ENCODE measurements at places on chromosomes 12 and 14.
A peak's percentile ranks its signal among the peaks of the same experiment; 100 is the strongest.

DNA sequence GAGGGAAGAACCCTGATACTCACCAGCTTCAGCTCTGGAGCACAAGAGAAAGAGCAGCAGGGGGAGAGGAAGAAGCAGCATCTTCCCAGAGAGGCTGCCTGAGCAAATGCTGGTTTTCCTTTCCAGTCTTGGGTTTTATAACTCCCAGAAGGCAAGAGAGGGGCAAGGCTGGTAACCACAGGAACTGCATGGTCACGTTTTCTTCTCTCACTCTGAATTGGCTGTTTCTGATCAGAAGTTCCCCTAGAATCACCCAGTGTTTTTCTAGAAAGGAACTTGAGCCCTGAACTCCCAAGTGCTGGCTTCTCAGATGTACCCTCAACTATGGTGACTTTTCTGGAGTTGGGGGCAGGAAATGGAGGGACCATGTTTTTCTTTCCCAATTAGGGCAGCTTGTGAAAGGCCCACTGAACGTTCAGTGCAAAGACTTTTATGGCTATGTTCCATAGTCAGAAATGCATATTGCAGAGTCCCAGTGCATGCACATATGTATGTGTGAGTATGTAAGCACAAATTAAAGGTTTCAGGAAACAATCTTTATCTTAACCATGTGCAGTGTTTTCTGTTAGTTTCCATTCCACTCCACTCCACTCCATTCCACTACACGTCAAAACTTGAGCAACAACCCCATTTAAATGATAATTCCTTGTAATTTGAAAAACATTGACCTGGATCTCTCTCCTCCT lies at the start of gene CMA1:
CMA1 (minus strand) TSS at position 111 of the 686 bp plus-strand sequence; CDS start at position 81, 30 bp downstream.
- DNase-seq, result no peak

DNA sequence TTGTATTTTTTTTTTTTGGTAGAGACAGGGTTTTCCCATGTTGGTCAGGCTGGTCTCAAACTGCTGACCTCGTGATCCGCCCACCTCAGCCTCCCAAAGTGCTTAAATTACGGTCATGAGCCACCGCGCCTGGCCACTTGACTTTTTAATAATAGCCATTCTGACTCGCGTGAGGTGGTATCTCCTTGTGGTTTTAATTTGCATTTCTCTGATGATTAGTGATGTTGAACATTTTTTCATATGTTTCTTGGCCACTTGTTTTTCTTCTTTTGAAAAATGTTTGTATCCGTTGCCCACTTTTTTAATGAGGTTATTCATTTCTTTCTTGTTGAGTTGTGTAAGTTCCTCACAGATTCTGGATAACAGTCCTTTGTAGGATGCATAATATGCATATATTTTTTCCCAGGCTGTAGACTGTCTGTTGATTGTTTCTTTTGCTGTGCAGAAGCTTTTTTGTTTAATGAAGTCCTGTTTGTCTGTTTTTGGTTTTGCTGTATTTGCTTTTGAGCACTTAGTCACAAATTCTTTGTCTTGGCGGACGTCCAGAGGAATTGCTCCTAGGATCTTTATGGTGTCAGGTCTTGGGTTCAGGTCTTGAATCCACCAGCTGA lies 10.3 kb upstream of the PGAM5 start:
- DNase-seq, result no peak

GRCh38 chr12:76591476-76591875 lies 31.9 kb upstream of the OSBPL8 start:
- DNase-seq, result no peak

DNA sequence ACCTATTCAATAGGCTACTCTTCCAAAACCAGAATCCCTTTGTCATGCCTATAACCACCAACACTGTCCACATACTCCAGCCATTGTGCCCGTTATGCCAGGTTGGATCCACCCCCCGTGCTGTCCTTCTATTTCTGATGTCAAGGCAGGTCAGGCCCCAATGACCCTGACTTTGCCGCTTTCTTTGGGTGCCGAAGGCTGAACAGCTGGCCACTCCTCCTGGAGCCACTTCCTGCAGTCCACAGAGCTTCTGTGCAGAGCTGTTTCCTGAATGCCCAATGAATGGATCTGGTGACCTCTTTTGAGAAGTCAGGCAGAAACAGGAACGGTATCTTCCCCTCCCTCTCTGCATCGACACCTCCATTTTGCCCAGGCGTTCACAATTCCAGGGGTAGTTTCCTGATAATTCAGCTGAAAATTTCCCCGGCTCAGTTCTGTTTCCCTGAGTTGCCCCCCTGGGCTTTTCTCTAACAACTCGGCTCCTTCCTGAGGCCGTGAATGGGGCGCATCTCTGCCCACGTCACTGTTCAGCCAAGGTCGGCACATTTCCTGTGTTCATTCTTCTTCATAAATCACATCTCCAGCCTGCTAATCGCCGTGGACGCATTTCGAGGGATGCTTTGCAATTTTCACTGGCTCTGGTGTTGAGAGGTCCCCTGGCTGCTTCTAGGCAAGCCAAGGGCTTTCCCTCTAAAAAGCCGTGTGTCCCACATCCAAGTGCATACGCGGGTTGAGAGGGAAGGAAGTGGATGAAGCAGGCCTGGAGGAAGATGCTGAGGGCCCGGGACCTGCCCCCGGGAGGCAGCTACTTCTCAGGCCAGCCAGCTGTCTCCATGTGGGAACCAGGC lies 86.5 kb downstream of the PAPOLA start:
- DNase-seq, result no peak

DNA sequence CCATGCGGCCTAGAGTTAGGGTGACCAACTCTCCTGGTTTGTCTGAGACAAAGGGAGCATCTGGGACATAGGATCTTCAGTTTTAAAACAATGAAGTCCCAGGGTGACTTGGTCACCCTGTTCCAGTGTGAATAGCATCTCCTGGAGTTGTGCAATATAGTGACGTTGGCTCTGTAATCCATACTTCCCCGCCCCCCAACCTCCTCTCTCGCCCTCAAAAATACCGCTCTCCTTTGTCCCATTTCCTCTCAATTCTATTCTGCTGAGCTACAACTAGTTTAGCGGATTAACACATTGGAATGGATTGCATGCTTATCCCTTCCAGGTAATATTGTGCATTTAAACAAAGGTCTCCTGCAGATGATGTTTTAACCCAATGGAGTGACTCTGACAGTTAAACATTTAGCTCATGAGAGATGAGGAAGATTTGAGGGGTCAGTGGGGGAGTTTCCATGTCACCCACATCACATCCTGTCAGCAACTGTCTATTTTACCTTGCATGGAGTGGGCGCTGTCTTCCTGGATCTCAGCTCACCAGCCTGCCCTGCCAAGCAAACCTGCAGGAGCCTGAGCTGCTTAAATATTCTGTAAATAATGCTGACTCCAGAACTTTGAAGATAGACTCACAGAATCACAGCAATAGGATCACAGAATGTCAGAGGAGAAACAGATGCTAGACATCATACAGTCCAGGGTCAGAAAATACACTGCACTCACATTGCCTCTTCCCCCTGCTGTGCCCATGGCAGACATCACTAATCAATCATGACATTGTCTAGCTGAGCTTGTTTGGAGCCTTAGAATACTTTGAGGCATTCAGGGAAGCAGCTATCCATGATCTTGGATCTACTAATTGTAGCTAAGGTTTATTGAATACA lies 43.0 kb downstream of the MAP1LC3B2 start:
- no peak for DNase-seq

- DNase-seq, result no peak
Observed at GRCh38 chr14:96997996-96998395, 200.8 kb downstream of the VRK1 start.

DNA sequence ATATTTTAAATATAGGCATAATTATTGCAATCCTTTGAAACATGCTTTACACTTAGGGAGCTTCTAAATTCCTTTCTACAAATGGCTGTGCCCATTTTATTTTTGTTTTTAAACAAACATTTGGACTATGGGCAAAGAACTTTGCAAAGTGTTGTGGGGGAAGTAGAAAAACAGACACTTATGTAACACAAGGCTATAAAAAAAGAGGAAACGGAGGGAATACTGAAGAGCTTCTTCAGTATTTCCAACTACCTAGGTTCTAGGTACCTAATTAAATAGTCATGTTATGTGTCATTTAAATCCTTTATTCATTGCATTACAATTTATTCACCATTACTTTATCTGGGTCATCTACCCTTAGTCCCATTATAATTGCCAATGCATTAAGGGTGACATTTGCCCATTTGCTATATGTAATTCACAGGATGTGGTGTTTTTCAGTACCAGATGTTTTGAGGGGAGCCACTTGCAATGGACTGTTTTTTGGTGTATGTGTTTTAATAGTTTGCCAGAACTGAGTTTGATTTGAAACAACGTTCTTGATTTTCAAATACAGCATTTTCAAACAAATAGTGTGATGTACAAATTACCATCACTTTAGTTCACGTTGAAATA lies 1.5 kb upstream of the MSRB3 start:
- no peak for DNase-seq

DNA sequence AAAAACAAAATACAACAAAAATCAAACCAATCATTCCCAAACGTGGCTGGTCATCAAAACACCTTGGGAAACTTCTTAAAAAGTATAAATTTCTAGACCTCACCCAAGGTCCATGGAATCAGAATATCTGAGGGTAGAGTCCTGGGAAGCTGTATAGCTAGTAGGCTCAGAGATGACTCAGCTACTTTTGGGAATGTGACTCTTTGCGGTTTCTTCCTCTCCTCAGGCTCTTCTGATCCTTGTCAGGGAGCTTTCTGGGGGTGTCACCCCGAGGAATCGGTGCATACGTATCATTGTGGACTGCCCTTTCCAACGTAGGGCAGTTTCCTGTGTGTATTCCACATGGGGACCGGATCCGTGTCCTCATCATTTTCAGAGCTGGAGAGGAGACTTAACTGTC lies 14.8 kb downstream of the JDP2 start:
- DNase-seq, result no peak

DNA sequence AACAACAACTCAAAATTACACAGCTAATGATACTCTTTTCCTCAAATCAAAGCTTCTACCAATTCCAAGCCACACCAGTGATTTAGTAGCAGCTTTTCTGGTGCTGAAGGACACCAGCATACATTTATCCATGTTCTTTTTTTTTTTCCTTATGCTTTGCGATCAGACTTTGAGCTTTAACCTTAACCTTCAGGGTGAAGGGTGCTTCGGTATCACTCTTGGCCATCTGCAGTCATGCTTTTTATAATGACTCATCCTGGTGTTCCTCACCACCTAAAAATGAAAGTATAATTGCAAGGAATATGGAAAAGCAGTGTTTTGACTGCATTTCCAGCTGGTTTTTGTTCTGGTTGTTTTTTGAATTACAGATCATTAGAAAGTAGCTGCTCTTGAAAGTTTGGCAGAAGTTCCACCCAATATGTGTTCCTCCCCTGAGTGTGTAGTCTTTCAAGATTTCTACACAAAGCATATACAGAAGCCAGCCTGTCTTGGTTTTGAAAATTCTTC lies 1.3 kb upstream of the SLC41A2 start:
- no peak for DNase-seq

DNA sequence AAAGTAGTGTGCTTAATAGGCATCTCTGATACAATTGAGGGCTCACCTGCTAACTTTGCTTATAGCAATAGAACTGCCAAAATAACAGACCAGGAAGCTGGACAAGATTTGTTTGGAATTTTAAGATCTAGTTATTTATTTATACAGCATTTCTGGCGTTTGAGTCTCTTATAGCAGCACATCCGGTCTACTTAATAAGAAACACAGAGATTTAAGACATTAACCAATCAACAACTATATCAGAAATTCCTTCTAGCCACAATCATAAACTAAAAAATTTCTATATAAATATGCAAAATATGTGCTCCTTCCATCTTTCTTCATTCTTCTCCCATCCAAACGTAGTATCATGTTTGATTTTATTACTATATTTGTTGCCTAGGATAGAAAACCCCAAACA lies 2.6 kb downstream of the RTN1 start:
- DNase-seq, result no peak

DNA sequence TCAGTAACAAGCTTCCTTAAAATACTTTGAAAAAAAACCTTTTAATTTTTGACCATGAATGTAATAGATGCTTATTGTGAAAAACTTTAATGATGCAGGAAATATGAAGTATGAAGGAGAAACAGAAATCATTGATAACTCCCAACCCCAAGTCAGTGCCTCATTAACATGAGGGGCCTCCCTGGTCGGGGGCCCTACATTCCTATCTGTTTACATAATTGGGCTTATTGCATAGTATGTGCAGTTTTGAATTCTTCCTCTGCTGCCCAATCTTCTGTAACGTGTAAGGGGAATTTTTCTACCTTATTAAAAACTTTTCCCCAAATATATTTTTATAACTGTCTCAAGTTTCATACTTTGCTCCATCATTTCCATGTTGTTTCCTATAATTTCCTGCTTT lies 63.0 kb downstream of the SLC25A47 start:
- no peak for DNase-seq

- no peak for DNase-seq
Observed at GRCh38 chr12:76265424-76266180, 82.6 kb downstream of the BBS10 start.

GRCh38 chr12:44647917-44648690 lies 228.0 kb downstream of the NELL2 start:
- DNase-seq, result no peak

- DNase-seq, result peak; percentile 50
Observed at GRCh38 chr14:66074537-66074936, 411.6 kb upstream of the CCDC196 start.

DNA sequence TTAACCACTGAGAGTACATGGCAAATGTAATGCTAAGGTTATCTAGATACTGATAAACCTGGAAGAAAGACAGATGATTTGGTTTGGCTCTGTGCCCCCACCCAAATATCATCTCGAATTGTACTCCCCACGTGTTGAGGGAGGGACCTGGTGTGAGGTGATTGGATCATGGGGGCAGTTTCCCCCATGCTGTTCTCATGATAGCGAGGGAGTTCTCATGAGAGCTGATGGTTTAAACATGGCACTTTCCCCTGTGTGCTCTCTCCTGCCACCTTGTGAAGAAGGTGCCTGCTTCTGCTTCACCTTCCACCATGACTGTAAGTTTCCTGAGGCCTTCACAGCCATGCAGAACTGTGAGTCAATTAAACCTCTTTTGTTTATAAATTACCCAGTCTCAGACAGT lies 14.2 kb downstream of the NOXRED1 start:
- DNase-seq, result peak; percentile 16

DNA sequence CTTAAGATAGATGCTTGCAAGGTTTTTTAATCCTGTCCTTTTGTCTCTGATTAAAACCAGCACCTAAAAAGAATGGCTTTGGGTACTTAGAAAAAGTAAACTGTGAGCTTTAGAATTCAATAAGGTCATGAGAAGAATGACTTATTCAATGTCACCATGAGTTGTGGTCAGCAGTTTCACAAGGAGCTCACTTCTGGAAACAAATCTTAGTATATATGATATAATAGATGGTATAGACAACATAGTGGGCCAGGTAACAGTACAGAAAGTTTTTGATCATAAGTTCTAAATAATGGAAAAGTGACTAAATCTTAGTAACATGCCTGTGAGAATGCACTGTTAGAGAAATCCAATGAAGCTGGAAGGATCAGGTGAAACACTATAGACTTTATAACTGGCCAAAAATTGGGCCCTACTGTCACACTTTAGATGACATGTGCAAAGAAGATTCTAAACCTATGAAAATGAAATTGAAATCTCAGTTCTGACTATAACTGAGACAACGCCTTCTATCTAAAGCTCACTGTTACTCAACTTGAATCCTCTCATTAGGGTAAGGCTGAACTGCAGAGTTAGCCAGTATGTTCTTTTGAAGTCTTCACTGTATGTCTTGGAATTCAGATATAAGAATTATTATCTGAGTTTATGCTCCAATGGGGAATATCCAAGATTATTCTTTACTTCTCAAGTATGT lies 42.4 kb upstream of the RAD51AP1 start:
- DNase-seq, result no peak

- DNase-seq, result no peak
Observed at GRCh38 chr14:96091149-96091693, 52.1 kb downstream of the C14orf132 start.
